ENCODE measurements at places on chromosomes 1 and 21.

GRCh38 chr1:14820295-14821085 lies 222.0 kb downstream of the KAZN start:
- no peak overlapping the region for H3K27ac ChIP-seq
- H3K4me1 ChIP-seq, result no peaks in the 10 kb centered on the region
- no peaks in the 10 kb centered on the region for H3K27me3 ChIP-seq
- no peak for DNase-seq
- no peak overlapping the region for H3K4me3 ChIP-seq

DNA sequence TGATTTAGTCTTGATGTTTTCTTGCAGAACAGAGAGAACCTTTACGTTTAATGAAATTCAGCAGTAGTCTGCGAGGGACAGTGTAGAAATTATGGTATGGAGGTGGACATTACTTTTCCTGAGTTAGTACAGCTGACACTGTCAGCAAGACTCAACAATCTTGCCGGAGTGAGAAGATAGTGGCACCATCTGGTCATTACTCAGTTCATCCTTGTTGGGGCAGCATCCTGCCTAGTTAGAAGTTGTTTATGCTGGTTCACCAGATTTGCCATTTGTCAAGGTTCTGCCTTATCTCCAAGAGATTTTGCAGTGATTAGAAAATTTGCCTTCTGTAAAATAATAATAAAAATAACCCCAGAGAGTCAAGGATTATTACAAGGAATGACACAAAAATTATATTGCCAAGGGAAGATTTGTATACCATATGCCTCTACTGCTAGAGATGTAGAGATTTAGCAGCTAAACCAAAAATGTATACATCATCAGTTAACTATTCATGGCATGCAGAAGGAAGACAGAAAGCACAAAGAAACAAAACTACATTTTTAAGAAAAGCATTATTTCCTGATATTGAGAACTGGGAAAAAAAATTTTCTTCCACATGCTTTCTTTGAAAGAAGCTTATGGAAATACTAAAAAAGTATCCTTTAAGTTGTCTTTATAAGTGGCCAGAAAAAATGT lies 1967.4 kb downstream of the NCAM2 start:
- no peaks in the 10 kb centered on the region for H3K36me3 ChIP-seq
- DNase-seq, result no peak
- H3K27ac ChIP-seq, result no peak overlapping the region
- H3K4me1 ChIP-seq, result no peaks in the 10 kb centered on the region
- no peaks in the 10 kb centered on the region for H3K27me3 ChIP-seq
- no peak overlapping the region for H3K4me3 ChIP-seq

DNA sequence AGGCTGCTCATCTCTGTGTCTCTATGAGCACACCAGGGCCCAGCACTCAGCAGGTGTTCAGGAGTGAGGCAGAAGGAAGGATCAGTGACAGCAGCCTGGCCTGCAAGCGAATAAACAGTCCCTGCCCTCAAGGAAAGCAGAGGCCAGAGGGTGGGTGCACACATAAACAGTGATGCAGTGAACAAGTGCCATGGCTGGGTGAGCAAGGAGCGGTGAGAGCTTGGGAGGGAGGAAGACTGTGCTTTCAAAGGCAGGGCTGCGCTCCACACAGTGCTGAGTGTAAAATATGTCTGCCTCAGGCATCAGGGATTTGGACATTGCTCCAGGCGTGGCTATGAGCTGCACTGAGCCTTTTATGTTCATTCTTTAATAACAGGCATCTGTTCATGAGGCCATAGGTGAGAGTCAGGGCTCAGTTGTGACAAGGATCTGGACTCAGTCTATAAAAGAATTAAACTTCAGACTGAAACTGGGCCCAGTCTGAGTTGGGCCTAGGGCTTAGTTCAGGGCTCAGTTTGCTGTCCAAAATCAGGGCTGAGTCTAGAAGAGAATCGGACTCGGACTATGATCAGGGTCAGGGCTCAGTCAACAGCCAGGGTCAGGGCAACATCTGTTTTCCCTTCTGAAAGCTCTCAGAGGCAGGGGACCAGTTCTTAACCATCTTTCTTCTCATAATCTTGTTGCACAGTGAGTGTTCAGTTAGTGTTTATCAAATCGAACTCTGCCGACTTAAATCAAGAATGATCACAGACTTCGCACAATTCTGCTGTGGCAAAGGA lies 213.7 kb downstream of the FOXD2 start:
- peaks cover 7% of the 10 kb centered on the region for H3K27me3 ChIP-seq
- no peak overlapping the region for H3K27ac ChIP-seq
- DNase-seq, result no peak
- no peaks in the 10 kb centered on the region for H3K36me3 ChIP-seq
- no peaks in the 10 kb centered on the region for H3K4me1 ChIP-seq

- peaks cover 8% of the 10 kb centered on the region for H3K4me1 ChIP-seq
- no peaks in the 10 kb centered on the region for H3K27me3 ChIP-seq
- DNase-seq, result no peak
- H3K36me3 ChIP-seq, result no peaks in the 10 kb centered on the region
- H3K4me3 ChIP-seq, result no peak overlapping the region
Observed at GRCh38 chr1:4617506-4617905, 36.9 kb upstream of the AJAP1 start.

DNA sequence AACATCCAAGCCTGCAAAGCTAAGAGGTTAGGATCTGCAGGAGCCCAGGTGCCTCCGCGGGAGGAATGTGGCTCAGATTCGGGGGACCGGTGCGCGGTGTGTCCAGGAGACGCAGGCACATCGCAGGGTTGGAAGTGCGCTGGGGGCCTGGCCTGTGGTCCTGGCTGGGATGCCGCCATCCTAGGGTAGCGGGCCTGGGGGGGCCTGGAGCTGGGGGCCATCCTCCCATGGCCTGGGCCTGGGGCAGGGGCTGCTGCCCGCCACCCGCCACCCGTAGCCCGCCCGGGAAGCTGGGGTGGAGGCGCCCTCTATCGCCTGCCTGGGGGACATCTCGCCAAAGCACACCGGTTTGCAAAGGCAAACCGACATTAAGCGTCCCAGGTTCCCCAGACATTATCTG lies 170.6 kb upstream of the ARHGEF16 start:
- H3K4me3 ChIP-seq, result no peak overlapping the region
- no peaks in the 10 kb centered on the region for H3K4me1 ChIP-seq
- no peak overlapping the region for H3K27ac ChIP-seq
- peaks cover 8% of the 10 kb centered on the region for H3K27me3 ChIP-seq

DNA sequence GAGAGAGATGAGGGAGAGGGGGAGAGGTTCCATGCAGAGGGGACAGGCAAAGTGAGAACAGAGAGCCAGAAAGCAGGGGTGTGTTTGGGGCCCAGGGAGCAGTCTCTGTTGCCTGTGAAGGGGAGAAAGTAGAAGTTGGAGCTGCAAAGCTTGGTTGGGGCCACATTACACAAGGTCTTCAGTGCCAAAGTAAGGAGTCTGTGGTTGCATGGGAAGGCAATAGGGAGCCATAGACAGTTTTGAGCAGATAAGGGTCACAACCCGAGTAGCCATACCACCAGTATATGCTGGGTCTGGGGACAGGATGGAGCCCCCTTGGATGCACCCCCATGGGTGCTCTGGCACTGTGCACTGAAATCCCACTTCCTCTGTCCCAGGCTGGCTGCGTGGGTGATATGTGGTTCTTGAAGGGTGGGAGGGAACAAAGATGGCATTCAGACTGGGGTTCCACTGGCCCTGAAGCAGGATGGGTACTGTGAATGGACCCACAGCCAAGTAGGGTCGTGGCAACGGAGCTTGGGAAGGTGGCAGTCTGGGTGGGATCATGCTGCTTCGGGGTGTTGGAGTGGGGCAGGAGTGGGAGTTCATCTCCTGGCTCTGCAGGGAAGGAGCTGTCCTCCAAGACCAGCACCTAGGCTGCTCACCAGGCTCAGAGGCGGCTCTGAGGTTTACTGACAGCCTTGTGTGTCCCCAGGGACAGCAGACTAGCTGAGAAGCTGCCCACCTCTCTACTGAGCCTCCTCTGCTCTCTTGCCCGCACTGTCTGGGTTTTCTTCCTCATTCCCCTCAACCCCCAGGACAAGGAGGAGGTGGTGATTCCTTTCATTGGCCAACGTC lies 12.1 kb downstream of the DRAXIN start:
- no peaks in the 10 kb centered on the region for H3K4me1 ChIP-seq
- H3K36me3 ChIP-seq, result no peaks in the 10 kb centered on the region
- no peak overlapping the region for H3K27ac ChIP-seq
- H3K4me3 ChIP-seq, result no peak overlapping the region
- no peak for DNase-seq

DNA sequence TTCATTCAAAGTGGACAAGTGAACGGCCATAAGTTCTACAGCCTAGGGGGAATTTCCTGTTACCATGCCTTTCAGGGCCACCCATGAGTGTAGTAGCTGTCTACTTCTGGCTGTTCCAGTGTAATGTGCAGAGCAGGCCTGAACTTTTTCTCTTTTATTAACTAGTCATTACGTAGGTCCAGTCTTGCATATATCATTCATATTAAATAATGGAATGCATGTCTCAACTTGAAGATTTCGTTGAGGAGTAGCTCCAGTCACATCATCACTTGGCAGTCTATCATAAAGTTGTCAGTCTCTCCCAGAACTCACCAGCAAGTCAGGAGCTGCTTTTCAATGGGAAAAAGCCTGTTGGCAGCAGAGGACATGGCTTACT lies 12.0 kb upstream of the GIPC2 start:
- peaks cover 9% of the 10 kb centered on the region for H3K27me3 ChIP-seq
- no peak for DNase-seq
- no peak overlapping the region for H3K27ac ChIP-seq
- H3K4me1 ChIP-seq, result no peaks in the 10 kb centered on the region

DNA sequence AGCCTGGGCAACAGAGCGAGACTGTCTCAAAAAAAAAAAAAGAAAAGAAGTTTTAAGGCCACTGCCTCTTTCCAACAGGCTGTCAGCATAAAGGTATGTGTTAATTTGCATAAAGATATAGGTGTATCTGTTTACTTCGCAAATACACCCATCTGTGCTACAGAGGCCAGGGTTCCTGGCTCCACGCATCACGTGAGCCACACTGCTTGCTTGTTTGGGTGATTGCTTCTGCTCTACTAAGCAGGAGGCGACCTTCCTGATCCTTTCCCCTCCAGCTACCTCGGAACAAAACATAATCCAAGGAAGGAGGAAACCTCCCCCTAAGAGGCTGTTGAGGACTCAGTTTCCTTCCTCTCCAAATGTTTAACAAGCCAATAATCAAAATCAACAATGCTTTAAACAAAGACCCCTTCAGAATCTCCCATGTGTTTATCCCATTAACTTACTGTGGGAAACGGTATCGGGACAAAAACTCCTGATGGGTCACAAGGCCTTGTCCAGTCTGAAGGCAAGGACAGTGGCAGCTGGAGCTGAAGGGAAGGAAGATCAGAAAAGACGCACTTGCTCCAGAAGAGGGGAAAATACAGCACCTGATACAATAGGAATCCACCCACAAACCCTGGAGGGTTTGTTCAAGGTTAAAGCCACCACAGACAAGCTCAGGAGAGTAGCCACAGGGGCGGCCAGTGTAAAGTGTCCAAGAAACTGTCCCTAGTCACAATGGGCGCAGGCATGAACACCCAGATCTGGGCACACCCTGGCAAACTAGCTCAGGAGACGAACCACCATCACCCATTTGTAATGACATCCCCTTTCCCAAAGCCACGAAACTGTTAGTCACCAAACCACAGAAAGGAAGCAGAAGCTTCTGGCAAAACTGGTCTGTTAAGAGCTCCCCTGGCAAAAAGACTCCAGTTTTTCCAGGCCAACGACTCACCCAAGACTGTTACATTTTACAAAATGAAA lies 17.2 kb downstream of the CTNNBIP1 start:
- H3K27me3 ChIP-seq, result no peaks in the 10 kb centered on the region
- H3K27ac ChIP-seq, result no peak overlapping the region
- peaks cover 16% of the 10 kb centered on the region for H3K4me1 ChIP-seq
- H3K4me3 ChIP-seq, result no peak overlapping the region
- no peak for DNase-seq

DNA sequence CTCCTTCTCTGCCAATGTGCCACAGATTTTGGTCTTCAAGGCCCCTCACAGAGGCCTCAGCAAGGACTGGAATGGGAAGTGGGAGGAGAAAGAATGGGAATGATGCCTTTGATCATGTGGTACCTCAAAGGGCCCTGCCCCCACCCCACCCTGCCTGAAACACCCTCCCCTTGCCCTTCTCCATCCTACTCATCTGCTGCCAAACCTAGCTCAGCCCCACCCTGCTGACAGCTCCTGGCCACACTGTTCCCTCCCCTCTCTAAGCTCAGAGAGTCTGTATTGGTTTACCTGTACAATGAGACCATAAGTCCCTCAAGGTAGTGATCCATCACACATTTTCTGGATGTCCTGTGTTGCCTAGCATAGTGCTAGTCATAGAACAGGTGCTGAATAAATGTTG lies 6.7 kb upstream of the ARHGAP30 start:
- no peak overlapping the region for H3K4me3 ChIP-seq
- H3K27me3 ChIP-seq, result peaks cover 18% of the 10 kb centered on the region
- no peak overlapping the region for H3K27ac ChIP-seq
- peaks cover 22% of the 10 kb centered on the region for H3K4me1 ChIP-seq
- DNase-seq, result no peak

DNA sequence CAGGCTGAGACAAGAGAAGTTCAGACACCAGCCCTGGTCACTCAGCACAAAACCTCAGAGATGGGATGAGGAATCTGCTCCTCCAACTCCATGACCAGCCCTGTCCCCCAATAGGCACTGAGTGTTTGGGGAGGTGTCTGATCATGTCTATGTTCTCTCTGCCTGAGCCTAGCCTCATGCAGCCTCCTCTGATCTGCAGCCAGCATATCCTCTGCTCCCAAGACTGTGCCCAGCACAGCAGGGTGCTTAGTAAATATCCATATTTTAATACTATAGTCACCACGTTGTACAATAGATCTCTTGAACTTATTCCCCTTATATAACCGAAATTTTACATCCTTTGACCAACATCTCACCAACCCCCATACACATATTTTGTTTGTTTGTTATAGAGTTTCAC lies 202.9 kb downstream of the MATN1 start:
- DNase-seq, result no peak
- no peak overlapping the region for H3K27ac ChIP-seq
- no peak overlapping the region for H3K4me3 ChIP-seq
- no peaks in the 10 kb centered on the region for H3K4me1 ChIP-seq

- no peaks in the 10 kb centered on the region for H3K27me3 ChIP-seq
- no peaks in the 10 kb centered on the region for H3K36me3 ChIP-seq
- H3K4me3 ChIP-seq, result no peak overlapping the region
Observed at GRCh38 chr1:209720326-209720725, 15.7 kb downstream of the HSD11B1 start.

DNA sequence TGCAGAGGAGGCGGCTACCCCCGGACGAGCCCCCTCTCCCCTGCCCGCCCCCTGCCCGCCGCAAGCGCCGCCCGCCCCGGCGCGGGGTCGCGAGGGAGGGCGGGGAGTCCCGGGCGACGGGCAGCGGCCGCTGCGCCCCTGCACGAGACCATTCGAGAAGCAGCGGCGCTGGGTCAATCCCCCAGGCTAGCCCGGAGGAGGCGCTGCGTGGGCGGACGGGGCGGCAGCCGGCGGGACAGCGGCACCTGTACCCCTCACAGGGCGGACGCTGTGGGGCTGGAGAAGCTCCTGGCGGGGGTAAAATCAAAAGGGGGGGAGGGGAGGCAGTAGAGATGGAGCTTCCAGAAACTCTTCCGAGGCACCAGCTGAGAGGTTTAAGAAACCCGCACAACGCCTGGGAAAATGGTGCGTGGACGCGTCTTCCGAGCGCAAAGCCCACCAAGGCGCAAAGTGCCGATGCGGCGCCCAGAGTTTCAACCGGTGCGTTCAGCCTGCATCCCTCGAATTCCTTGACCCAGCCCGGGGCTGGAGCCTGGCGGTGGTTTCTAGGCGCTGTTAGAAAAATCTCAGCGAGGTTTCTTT lies at the start of gene PLPPR5:
TSS of gene PLPPR5 (minus strand) at position 1 of the 582 bp plus-strand sequence. CDS start 190 bp downstream, outside the sequence.
- peaks cover 45% of the 10 kb centered on the region for H3K27me3 ChIP-seq
- H3K4me3 ChIP-seq, result peak within 1 kb of the TSS; percentile 52
- no peaks in the 10 kb centered on the region for H3K36me3 ChIP-seq
- H3K4me1 ChIP-seq, result peaks cover 5% of the 10 kb centered on the region

Data from activated naive CD4-positive, alpha-beta T cell treated with anti-CD3 and anti-CD28 coated beads, Interleukin-2, amount 10 ng/mL, durations not matched to agents 7 days and 5 days (primary cell).